ENCODE measurements at places on chromosomes 16 and 17.

- DNase-seq: no peak
These were observed 321.7 kb downstream of the C16orf95 start for GRCh38 chr16:86995456-86995855.

DNA sequence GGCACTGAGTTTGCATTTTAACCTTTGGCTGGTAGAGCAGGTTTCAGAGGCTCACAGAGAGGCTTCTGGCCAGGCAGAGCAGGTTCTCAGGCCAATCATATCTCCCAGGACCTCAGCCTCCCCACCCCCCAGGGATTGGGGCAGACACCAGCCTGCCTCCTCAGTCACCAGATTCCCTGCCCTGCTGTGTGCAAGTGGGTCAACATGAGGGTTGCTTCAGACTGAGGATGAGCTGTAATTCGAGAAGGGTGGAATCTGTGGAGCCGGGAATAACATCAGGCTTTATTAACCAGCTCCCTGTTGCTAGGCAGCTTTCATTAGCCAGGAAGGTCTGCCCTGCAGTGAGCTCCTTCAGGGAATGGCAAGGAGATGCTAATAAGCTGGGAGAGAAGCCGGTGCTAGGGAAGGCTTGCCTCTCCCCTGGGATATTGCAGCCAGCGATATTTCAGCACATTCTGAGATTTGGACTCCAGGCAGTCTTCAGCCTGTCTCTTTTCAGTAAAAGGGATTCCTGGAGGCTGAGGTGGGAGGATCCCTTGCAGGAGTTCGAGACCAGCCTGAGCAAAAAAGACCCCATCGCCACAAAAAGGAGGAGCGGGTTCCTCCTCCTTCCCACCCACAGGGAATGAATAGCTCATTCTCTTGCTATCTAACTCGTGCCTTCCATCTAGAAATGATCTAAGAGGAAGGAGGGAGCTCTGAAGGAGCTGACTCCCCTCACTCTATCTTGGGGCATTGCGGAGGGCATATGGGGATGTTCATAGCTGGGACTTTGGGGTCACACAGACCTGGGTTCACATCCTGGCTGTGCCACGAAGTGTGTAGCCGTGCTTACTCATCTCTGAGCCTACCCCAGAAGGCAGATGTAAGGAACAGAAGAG is 10.7 kb downstream of the SGSM2 start:
- DNase-seq: no peak

DNA sequence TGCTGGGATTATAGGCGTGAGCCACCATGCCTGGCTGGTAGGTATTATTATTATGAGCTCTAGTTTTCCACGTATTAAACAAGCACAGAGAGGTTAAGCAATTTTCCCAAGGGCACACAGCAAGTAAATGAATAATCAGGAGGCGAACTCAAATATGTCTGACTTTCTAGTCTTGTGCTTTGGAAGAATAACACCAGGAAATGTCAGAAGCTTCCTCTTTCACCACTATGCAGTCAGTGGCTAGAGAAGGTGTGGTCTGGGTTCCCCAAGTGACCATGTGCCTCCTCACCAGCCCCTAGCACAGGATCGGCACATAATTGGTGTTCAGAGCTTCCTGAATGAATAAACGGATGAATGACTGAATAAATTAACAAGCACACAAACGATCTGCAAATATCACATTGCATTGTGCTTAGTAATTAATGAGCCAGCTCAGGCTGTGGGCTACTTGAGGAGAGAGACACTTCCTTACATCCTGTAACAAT is 21.6 kb upstream of the SCNN1B start:
- DNase-seq: no peak

- DNase-seq: no peak
These were observed 57.5 kb downstream of the WIPI1 start for GRCh38 chr17:68399638-68400403.

- no peak for DNase-seq
These were observed 834.4 kb downstream of the KCNJ2 start for GRCh38 chr17:71003736-71004135.

DNA sequence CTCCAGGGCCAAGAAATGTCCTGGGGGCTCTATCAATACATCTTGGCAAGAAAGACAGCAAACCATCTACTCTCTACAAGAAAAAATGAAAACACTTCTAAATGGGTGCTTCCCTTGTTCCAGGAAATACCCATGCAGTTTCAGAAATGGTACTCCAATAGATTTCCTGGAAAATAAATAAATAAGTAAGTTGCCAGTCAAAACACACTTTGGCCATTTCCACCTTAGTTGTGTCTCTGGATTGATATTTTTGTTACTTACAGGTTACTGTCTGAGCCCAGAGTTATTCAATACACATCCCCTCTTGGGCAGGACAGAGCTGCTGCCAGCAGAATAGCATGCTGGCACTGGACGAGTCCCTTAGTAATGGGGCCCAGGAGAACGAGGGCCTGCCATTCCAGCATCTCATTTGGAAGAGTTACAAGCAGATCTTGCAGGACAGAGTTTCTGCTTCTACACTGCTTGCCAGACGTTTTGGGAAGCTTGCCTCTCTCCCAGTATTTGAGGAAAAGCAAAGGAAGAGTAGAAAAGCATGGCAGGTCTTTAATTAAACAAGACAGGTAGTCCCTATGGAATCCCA is 100.5 kb downstream of the SMG6 start:
- DNase-seq: no peak
